NCI-H1930 (cell line): ENCODE measurements at places on chromosomes 1 and 21.

DNA sequence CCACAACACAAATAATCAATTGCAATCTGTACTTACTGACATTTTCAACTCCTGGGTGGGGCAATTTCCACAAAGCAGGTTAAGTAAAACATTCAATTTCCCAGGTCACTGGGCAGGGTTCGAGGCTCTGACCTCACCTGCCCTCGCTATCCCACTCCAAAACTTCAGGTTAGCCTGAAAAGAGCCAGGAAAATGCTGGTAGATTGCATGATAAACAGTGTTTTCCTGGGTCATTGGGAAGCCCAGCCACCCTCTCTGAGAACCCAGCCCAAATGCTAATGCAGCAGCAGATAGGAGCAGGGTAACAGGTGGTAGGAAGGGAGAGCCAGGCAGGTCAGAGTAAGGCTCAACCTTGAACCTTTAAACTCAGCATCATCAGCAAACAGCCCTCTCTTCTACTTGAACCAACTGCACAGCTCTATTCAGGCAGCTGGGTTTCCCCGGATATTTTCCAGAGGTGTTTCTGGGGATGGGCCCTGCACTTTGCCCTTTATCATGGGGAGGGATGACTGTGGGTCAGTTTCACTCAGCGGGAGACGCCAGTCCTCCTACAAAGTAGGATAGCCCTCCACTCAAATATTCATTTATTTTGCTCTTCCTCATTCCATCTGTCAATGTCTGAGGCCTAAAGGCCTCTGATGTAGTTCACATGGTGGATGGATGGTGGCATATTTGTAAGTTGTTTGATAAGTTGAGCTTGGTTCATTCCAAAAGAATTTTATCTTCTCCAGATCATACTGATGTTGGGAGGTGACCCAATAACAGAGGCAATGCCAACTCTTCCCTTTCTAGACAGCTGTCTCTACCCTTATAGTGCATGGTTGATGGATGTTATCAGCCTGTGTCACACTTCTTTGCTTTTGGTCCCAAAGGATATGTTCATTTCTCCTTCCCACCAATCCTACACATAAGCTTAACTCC is 65.7 kb downstream of the DUSP10 start:
- DNase-seq: no peak

DNA sequence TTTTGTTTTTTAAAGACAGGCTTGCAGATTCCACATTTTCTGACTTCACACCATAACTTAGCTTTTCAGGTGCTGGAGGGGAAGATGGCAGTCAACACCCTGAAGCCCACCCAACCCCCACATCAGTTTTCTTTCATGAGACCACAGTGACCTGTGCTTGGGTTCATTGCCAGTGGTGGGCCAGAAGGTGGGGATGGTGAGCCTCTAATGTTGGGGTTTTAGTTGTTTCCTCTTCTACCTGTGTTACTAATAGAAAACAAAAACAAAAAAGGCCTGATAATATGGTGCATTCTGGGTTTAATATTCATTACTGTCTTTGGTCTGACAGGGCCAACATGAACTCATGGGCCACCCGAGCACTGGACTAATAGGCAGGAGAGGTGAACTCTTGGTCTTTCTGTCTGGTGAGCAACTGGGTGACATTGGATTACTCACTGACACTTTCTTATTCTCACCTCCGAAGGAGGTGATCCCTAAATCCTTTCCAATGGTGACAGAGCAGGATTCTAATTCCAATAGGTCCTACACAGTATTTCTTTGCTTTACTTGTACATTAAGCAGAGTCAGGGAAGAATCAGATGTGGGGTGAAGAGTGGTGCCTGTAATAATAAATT is 132.8 kb downstream of the CLIC6 start:
- DNase-seq: no peak

- no peak for DNase-seq
Measured at GRCh38 chr1:75394386-75395139, 216.4 kb downstream of the SLC44A5 start.

DNA sequence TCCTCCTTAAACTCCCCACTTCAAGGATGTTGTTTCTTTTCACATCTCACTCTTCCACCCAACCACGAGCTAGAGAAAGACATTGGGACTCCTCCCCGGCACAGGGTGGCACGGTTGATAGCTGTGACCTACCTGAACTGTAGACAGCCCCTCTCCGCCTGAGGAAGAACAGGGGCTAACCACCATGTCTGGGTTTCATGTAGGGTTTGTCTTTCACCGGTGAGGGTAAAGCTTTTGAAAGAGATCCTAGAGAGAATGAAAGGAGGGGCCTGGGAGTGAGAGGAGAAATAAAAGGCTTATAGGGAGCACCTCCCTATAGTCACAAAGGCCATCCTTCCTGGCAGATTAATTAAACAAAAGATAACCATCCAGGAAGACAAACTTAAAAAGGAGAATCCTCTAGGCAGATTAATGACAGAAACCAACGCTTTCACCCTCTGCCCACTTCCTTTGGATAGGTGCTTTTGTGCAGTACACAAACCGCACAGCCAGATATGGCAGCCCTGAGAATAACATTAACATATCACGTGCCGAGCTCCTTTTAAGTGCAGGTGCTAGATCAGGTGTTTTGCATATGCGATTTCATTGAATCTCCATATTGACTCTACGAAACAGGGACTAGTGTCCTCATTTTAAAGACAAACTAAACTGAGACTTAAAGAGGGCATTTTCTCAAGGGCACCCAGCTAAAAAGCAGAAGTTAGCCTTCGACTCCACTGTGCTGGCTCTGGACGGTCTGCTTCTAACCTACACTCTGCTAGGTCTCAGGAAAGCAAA is 178.1 kb upstream of the RUNX1 start:
- DNase-seq: no peak

DNA sequence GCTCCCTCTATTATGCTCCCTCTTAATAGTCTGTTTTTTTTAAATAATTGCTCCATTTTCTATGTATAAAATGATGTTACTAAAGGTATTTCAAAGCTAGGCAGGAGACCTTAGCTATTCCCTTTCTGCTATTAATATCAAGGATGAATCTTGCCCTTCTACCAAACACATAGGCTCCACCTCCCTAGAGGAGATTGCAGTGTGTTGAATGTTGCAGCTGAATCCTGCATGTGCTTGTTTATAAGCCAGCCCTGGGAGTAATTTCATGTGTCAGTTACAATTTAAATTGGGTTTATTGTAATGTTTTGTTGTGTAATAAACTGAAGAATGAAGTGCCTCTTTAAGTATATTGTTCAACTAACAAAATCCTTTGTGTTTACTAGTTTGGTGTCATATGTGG is 66.0 kb downstream of the TMEM200B start:
- no peak for DNase-seq

DNA sequence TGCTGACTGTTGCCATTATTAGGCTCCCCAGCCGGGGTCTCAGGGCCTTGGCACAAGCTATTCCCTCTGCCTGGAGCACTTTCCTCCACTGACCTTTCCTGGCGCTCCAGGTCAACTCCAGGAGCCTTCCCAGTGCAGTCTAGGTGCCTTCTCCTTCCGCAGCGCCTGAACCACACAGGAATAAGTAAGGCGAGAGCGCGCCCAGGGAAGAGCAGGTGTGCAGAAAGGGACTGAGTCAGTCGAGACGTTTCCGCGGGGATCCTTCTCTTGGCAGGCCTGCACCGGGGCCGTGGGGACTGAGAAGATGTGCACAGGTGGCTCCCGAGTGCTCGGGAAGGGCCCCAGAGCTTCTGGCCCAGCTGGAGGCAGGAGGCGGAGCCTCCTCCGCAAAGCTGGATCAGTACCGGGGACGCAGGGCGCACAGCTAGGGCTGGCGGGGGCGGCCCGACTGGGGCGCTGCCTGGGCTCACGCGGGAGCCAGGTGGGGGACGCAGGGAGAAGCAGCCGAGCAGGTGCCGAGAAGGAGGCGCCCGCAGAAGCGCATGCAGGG is 765 bp upstream of the BMP8A start:
- no peak for DNase-seq
